Cardiac ventricle fibroblast (primary cell): ENCODE measurements at places on chromosomes 6 and 20. TPM values are rescaled to one million over a fixed set of nuclear protein-coding genes. Genes with fewer than 3 reads are reported as not detected.

MOCS1 gene
- 18.9 and 24.1 TPM in 2 replicates for total RNA-seq

NKAPL gene
- total RNA-seq = 1.1 and 2.1 TPM in 2 replicates

ATP6V1G2 gene
- 0.25 and 2.1 TPM in 2 replicates for total RNA-seq

GRIK2 gene
- total RNA-seq = 0.31 and 0.44 TPM in 2 replicates

EEF1A2 gene
- total RNA-seq = not detected in 2 replicates

PRDM1 gene
- 0.62 and 3.1 TPM in 2 replicates for total RNA-seq

RAET1L gene
- total RNA-seq = not detected in 2 replicates

TP53TG5 gene
- not detected in 2 replicates for total RNA-seq

CDH4 gene
- not detected in 2 replicates for total RNA-seq

ARMC2 gene
- total RNA-seq = 3.0 and 4.4 TPM in 2 replicates

C20orf141 gene
- 1.2 TPM in 1 of 2 replicates, not detected in the other for total RNA-seq

ARFGAP1 gene
- total RNA-seq = 53.1 and 55.0 TPM in 2 replicates

POM121L2 gene
- not detected in 2 replicates for total RNA-seq

OOEP gene
- not detected in 2 replicates for total RNA-seq

AGER gene
- total RNA-seq = 0.50 and 1.4 TPM in 2 replicates

SLC17A2 gene
- total RNA-seq = not detected in 2 replicates

BPI gene
- total RNA-seq = not detected in 2 replicates

ZC3H12D gene
- 0.10 TPM in 1 of 2 replicates, not detected in the other for total RNA-seq

RHAG gene
- total RNA-seq = not detected in 2 replicates

ULBP3 gene
- total RNA-seq = 3.0 and 3.2 TPM in 2 replicates

RAD21L1 gene
- total RNA-seq = not detected in 2 replicates

ABHD16B gene
- not detected in 2 replicates for total RNA-seq

MAPK13 gene
- total RNA-seq = 4.8 and 5.6 TPM in 2 replicates

SNX3 gene
- 157 and 163 TPM in 2 replicates for total RNA-seq

CDSN gene
- total RNA-seq = not detected in 2 replicates

SRSF12 gene
- 0.24 and 0.62 TPM in 2 replicates for total RNA-seq

FKBP1C gene
- 0.37 and 0.39 TPM in 2 replicates for total RNA-seq

SIRPD gene
- total RNA-seq = not detected in 2 replicates

WDR46 gene
- total RNA-seq = 55.5 and 57.8 TPM in 2 replicates

MATN4 gene
- not detected in 2 replicates for total RNA-seq

HLA-DQA1 gene
- total RNA-seq = not detected in 2 replicates

RRBP1 gene
- total RNA-seq = 221 and 232 TPM in 2 replicates

CALHM4 gene
- not detected in 2 replicates for total RNA-seq

PAK5 gene
- total RNA-seq = not detected in 2 replicates

BTN1A1 gene
- total RNA-seq = not detected in 2 replicates
